Right atrium auricular region (tissue), 2 donors: ENCODE measurements at places on chromosomes 3 and 15. TPM values are rescaled to one million over a fixed set of nuclear protein-coding genes. Genes with fewer than 3 reads are reported as not detected.

DNA sequence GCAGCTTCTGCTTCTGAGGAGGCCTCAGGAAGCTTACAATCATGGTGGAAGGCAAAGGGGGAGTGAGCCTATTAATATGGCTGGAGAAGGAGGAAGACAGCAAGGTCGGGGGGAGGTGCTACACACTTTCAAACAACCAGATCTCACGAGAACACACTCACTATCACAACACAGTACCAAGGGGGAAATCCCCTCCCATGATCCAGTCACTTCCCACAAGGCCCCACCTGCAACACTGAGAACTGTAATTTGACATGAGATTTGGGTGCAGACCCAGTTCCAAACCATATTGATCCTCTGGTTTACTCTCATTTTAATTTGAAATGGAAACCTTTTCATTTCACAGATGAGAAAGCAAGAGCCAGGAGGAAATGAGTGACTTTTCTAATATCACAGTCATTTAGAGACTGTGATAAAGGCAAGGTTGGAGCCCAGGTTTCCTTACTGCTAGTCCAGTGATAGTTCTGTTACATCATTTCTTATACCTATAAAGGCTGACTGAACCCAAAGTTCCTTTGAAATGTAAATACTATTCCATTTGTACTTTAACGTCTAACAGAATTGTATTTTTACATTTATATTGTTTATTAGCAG, 105.8 kb upstream of the GAP43 start:
- DNase-seq, result no peak

The EXD1 gene
- not detected for total RNA-seq

- DNase-seq, result peak; percentile 49
Measured at GRCh38 chr3:126549861-126550487, 8.8 kb downstream of the C3orf22 start.

- no peak for DNase-seq
Measured at GRCh38 chr3:81299481-81299880, 462.0 kb downstream of the GBE1 start.

- no peak for DNase-seq
Measured at GRCh38 chr3:53361852-53362251, 14.5 kb upstream of the DCP1A start.

- DNase-seq, result no peak
Measured at GRCh38 chr15:34065261-34065660, 26.3 kb upstream of the AVEN start.

DNA sequence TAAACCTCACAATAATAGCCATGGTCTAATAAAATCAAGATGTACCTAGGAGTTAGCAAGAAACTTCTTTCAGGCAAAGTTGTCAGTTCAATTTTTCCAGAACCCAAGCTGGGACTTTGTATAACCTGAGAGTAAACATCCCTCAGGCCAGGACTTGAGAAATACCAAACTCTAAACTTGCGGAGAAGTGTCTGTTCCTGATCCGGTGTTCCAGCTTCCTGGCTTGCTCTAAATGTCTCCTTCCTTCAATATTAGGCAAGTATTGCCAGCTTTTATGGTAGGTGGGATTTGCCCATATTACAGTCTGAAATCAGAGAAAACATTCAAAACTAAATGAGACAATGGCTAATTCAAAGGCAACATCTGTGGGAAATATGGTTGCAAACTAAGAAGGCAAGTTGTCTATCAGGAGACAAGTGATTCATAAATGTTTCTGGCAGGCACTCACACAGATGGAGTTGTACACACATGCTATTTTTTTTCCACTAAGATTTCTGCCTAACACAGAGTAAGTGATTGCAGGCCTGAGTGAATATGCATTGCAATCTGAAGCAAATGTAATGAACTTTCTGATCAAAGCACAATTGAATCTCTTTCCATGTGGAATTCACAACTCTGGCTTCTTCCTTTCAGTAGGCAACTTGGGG, 88.3 kb upstream of the COL8A1 start:
- no peak for DNase-seq

DNA sequence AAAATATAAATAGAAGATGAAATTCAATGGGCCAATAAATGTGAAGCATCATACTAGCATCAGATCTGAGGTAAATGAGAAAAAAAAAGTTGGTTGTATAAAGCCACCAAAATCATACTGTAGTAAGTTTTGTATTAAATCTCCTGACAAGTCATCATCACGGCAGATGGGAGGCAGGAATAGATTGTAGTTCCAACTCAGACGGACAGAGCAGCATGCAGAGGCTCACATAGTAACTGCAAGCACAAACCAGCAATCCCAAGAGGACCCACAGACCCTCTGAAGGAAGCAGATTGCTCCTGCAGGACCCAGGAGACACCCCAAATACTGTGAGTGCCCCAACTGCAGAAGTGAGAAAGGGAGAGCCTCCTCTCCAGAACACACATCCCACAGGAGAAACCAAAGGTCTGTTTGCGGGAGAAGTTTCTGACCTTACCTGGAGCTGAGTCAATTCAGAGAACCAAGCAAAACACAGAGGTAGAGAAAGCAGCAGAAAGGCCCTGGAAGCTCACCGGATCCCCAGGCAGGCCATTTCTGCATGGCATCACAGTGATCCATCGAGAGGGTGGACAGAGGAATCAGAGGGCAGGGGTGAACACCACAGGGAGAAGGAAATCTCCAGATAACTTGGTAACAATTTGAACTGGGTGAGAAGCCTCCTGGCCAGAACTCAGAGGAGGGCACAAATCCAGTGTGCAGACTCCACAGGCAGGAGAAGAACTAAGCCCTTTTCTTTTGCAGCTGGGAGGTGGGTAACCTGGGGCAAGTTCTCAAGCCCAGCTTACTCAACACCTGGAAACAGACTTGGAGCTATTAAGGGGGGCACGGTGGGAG, 141.6 kb upstream of the ARHGEF26 start:
- no peak for DNase-seq

The LMCD1 gene
- 73.5 TPM for total RNA-seq
